ENCODE measurements at places on chromosomes 2 and 18. TPM values are rescaled to one million over a fixed set of nuclear protein-coding genes. Genes with fewer than 3 reads are reported as not detected.
A peak's percentile ranks its signal among the peaks of the same experiment; 100 is the strongest.

DNA sequence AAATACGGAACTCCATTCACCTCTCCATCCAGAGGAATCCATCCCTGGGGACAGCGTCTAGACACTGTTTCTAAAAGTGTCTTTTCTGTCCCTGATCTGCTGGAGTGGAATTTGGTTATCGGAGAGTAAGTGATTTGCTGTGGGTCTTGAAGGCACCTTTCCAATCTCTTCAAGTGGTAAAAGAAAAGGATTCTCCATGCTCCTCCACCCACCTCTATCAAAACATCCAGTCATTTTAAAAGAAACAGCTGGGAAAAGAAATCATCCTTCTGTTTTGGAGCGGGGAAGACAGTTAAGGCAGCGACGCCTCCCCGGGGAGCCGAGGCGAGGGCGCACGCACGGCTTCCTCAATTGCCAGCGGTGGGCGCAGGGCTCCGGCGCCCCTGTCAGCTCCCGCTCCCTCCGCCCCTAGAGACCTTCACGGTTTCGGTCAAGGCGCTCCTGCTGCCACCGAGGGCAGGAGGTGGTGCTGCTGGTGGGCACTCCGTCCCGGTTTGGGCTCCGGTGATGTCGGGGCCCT is 547 bp downstream of the SLC35F5 start:
- peak; percentile 13 for DNase-seq

DNA sequence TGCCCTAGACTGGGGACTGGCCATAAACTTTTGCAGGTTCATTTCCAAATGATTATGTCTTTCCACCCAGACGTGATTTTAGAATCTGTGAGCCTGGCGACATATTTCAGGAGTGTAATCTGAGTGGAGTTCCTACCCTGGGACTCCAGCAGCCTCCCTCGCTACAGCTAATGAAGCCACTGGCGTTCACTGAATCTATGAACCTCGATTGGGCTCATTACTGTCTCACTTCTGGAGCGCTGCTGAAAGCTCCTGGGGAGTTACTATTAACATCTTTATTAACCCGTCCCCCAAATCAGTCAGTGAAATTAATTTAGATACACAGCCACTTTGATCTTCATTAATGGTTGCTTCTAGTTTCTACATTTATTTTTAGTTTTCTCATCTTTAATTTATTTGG is 56.5 kb downstream of the CDK15 start:
- DNase-seq = no peak

DNA sequence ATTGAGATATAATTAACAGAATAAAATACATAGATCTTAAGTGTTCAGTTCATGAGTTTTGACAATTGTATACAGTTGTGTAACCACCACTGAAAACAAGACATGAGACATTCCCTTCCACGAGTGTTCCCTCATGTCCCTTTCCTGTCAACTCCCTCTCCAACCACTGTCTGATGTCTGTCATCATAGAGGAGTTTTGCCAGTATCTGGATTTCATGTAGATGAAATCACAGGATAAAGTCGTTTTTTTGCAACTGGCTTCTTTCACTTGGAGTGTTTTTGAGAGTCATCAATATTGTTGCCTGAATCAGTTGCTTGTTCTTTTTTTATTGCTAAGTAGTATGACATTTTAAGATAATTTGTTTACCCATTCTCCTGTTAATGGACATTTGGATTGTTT is 52.7 kb downstream of the RBMS1 start:
- DNase-seq = no peak

DNA sequence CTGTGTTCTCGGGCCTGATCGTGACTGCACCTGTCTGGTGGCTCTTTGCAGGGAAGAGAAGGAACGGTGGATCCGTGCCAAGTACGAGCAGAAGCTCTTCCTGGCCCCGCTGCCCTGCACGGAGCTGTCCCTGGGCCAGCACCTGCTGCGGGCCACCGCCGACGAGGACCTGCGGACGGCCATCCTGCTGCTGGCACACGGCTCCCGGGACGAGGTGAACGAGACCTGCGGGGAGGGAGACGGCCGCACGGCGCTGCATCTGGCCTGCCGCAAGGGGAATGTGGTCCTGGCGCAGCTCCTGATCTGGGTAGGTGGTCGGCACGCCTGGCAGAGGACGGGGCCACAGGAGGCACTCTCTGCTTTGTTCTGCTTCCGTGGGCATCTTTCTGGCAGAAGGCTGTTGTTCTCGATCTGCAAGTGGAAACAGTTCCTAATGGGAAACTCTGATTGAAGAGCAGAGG is 48.0 kb downstream of the GBX2 start:
- DNase-seq = no peak

DNA sequence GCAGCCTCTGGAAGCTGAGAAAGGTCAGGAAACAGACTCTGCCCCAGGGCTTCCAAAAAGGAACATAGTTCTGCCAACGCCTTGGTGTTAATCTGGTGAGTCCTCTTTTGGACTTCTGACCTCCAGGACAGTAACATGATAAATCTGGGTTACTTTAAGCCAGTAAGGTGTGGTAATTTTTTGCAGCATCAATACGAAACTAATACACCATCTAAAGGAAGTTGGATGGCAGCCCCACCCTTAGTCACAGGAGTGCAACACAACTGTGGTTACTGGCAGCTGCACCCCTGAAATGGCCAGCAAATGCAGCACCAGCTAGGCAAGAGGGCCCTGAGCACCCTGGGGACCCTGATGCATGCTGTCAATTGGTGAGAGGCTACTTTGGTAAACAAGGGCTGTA is 25.8 kb downstream of the CREG2 start:
- no peak for DNase-seq

- DNase-seq = no peak
These were observed 249.2 kb upstream of the FIGN start for GRCh38 chr2:163984986-163985385.

DNA sequence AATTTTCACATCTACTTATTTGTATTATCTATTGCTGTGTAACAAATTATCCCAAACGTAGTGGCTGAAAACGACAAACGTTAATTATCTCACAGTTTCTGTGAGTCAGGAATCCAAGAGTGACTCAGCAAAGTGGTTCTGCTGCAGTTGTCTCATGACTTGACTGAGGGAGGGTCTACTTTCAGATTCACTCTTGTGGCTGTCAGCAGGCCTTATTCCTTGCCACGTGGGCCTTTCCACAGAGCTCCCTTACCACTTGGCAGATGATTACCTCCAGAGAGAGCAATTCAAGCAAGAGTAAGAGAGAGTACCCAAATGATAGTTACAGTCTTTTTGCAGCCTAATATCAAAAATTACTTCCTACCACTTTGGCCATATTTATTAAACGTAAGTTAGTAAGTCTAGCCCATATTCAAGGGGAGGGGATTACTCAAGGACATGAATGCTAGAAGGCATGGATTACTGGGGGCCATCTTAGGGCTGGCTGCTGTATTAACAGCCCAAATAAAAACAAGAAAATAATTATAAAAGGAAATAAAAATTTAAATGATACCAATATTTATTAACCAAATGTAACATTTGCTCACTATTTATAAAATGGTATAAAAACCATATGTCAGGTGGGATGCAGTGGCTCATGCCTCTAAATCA is 48.7 kb upstream of the NBEAL1 start:
- no peak for DNase-seq

GRCh38 chr2:204900910-204901309 is 355.6 kb downstream of the PARD3B start:
- no peak for DNase-seq

- no peak for DNase-seq
These were observed 264.5 kb upstream of the LRP1B start for GRCh38 chr2:142395291-142395690.

GRCh38 chr2:608711-609110 is 68.5 kb downstream of the TMEM18 start:
- DNase-seq = no peak

GRCh38 chr18:23077493-23078256 is 57.6 kb upstream of the CABLES1 start:
- no peak for DNase-seq

- no peak for DNase-seq
These were observed 242.5 kb downstream of the CYP26B1 start for GRCh38 chr2:71905205-71905604.

GRCh38 chr18:9854801-9855676 is 30.7 kb upstream of the TXNDC2 start:
- DNase-seq = no peak

DNA sequence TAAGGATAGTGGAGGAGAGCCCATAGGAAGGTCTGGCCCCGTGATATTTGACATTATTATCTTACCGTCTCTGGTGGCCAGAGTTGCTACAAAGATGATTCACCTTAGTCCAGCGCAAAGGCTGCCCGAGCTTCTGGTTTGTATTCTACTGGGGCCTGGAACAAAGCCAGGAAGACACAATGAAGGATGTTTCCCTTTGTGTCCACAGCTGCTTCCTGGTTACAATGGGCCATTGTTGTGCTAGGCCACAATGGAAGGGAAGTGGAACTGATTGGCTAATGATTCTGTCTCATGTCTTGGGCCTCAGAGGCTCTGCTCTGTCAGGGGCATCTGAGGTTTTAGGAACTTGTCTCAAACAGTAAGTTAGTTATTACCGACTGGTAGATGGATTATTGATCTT is 132.2 kb downstream of the TDRD15 start:
- DNase-seq = no peak

GRCh38 chr2:55932843-55933242 is 9.3 kb upstream of the EFEMP1 start:
- DNase-seq = no peak

- no peak for DNase-seq
These were observed 912.6 kb upstream of the FSHR start for GRCh38 chr2:50066873-50067272.

DNA sequence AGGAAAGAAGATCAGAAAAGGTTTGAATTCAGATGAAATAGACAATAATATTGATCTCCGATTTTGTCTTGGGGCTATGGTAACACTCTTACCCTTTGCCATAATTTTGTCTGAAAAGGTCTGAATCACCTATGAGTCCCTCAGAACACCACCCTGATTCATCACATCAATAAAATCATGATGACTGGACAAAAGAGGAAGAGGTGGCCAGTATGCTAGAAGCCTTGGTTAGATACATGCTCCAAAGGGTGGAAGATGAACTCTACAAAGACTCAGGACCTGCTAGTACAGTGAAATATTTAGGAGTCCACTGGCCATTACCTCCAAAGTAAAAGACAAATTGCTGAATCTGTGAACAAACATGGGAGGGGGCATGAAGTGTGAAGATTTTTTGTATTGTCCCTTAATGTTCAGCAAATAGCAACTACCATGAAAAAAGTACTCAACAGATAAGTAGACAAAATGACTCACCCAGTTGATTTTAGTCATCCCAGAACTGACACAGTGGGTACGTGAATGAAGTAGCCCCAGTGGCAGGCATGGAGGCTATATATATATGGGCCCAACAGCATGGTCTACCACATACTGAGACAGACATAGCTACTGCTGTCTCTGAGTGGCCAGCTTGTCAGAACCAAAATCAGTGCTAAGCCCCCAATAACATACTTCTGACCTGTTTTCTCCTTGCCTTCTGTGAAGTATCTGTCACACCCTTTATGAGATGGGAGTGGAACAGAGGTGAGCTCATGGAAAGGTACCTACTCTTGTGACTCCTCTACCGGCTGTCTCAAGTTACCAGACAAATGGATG is 36.5 kb upstream of the GLS start:
- DNase-seq = no peak

DNA sequence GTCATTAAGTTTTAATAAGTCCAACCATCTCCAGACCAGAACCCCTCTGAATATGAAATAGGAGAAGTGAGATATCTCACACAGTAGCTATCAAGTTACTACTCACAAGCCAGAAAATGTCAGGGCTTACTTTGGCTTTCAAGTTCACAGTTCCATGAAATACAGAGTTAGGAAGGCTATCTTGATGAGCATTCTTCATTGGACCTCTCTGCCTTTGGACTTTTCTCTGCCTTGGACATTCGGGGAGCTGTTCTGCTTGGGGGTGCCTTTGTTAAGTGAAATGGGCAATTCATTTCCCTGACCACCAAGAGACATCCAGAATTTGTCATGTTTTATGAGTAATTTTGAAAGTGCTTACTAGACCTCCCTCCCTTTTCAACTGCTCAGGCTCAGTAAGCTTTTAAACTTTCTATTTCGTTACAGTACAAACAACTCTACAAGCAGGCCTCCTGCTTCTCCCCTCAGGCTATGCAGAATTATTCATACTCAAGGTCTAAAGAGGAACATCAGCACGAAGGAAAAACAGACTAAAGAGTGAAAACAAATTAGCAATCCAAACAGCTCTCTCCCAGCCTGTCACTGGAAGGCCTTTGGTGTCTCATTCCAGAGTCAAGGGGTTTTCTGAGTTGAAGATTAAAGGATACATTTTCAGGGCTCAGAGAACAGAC is 95.3 kb downstream of the MREG start:
- DNase-seq = no peak

The DUSP2 gene
- total RNA-seq = 18.5 TPM

The L3MBTL4 gene
- 6.7 TPM for total RNA-seq

The HOXD12 gene
- 2.2 TPM for total RNA-seq

The ANKRD30B gene
- not detected for total RNA-seq

The SCN9A gene
- 32.9 TPM for total RNA-seq

The ZBTB14 gene
- 16.0 TPM for total RNA-seq

The ANKRD29 gene
- 11.7 TPM for total RNA-seq
